ENCODE measurements at places on chromosomes 2 and 18.

GRCh38 chr2:205889114-205889513 is 196.9 kb downstream of the INO80D start:
- DNase-seq: no peak
- no peak overlapping the region for H3K27ac ChIP-seq
- no peaks in the 10 kb centered on the region for H3K36me3 ChIP-seq
- peaks cover 4% of the 10 kb centered on the region for H3K4me1 ChIP-seq

DNA sequence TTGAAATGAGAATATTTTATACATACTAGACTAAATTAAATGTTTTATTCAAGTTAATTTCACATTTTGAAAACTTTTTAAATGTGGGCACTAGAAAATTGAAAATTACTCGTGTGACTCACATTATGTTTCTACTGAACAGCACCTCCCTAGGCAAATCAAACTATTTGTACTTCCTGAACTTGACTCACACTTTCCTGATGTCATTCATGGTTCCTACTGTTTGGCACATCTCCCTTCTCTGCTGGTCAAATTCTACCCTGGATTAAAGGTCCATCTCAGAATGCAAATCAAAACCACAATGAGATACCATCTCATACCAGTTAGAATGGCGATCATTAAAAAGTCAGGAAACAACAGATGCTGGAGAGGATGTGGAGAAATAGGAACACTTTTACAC is 16.7 kb downstream of the LHCGR start:
- H3K27me3 ChIP-seq: no peaks in the 10 kb centered on the region
- no peak overlapping the region for H3K27ac ChIP-seq

DNA sequence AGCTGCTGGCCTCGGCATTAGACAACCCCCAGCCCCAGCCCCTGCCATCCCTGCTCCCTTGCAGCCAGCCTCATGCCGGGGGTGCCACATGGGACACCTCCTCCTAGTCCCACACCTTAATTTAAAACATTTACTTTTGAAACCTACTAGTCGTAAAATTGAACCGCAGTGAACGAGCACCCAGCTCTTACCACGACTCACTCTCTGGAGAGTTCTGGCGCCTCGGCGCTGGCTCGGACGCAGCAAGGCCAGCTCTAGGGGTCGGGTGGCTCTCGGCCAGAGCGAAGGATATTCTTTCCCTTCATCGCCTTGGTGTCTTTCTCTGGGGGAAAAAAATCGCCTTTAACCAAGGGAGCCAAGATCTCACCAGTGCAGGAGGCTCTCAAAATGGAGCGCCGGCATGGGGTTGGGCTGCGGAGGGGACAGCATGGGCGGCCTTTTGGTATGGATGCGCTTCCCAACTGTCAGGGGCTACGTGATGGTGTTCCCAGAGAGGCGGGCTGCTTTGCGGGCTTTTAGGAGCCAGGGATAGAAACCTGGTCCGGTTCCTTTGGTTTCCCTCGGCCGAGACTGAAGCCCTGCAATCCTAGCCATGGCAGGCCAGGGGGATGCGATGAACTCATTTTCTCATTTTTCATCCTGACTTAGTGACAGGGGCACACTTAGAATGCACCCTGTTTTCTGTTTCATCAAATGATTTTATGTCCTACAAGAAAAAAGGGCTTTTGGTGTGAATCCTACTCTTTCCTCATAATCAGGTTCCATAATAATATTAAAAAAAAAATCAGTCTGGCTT is 2.0 kb downstream of the HPCAL1 start:
- no peaks in the 10 kb centered on the region for H3K36me3 ChIP-seq
- DNase-seq: no peak
- H3K4me3 ChIP-seq: peak overlapping the region; percentile 80
- peaks cover 54% of the 10 kb centered on the region for H3K27me3 ChIP-seq

DNA sequence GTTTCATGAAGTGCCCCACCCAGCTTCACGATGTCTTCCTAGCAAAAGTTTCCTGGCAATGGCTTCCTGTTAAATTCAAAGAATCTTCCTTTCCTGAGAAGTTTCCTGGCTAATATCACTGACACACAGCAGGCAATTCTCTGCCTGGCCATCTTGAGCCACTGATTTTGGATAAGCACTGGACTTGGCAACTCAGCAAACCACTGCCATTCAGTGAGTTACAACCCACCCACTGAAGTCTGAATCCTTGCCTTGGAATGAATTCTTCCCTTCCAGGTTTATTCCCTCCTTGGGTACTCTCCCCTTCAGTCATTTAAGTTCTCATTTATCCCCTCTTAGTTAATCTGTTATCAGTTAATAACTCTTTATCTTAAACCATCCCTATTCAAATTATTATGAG is 426.0 kb downstream of the MBD2 start:
- H3K4me1 ChIP-seq: no peaks in the 10 kb centered on the region
- H3K27me3 ChIP-seq: no peaks in the 10 kb centered on the region
- DNase-seq: no peak

GRCh38 chr2:222358876-222359275 is 60.1 kb upstream of the PAX3 start:
- H3K27ac ChIP-seq: no peak overlapping the region
- no peak overlapping the region for H3K4me3 ChIP-seq
- H3K36me3 ChIP-seq: no peaks in the 10 kb centered on the region

GRCh38 chr2:138724327-138724726 is 55.9 kb downstream of the NXPH2 start:
- no peak overlapping the region for H3K4me3 ChIP-seq
- no peak for DNase-seq
- peaks cover 7% of the 10 kb centered on the region for H3K4me1 ChIP-seq
- H3K36me3 ChIP-seq: no peaks in the 10 kb centered on the region
- H3K27ac ChIP-seq: no peak overlapping the region

All from WTC11 (cell line).